ENCODE measurements at places on chromosomes 13 and 19.

GRCh38 chr13:30388406-30389283 is 33.6 kb upstream of the UBE2L5 start:
- H3K4me3 ChIP-seq = no peak overlapping the region
- H3K27ac ChIP-seq = peak overlapping the region; percentile 76
- H3K4me1 ChIP-seq = peaks cover 28% of the 10 kb centered on the region
- peaks cover 12% of the 10 kb centered on the region for H3K27me3 ChIP-seq
- no peak for DNase-seq

DNA sequence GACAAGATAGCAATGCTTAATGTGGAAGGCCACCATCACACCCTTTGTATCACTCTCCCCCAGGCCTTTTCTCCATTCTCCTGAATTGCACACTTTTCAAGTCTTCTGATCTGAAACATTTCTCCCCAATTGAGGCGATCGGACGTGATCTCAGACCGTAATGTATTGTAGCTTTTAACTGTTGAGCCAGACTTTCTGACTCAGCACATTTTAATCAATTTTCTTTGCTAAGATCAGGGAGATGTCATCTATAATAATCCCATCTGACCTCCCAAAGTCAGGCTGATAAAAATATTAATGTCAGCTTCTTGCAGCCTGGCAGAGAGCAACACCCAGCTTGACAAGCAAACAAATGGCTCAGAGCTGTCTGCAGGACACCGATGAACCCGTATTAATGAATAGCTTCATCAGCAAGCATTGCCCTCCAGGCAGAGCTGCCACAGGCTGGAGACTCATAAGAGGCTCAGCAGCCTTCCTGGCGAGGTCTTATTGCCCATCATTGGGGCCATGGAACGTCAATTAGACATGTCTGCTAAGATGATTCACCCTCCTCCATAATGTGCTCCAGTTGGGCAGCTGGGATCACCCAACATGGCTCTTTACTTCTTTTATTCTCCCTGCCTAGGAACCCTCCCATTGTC is 60.2 kb upstream of the UQCRFS1 start:
- no peak for DNase-seq
- no peak overlapping the region for H3K4me3 ChIP-seq
- peaks cover 39% of the 10 kb centered on the region for H3K4me1 ChIP-seq
- no peaks in the 10 kb centered on the region for H3K36me3 ChIP-seq
- peaks cover 31% of the 10 kb centered on the region for H3K27me3 ChIP-seq

DNA sequence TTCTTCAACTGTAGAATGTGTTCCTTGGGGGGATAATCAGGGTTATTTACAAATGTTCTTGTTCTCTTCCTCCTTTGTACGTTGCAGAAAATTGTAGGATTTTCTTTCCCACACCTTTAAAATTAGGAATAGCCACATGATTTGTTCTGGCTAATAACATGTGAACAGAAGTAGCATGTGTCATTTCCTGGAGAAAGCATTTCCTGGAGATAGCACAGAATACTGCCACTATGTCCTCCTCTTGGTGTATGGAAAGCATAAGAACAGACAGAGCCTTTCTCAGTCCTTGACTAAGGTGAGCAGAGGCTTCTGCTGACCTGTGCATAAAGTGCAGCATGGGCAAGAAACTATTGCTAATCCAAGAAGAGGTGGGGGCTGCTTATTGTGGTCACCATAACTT is 101.8 kb downstream of the FAM216B start:
- no peak overlapping the region for H3K4me3 ChIP-seq
- no peak overlapping the region for H3K27ac ChIP-seq
- peaks cover 6% of the 10 kb centered on the region for H3K36me3 ChIP-seq
- H3K27me3 ChIP-seq = no peaks in the 10 kb centered on the region

- H3K4me3 ChIP-seq = no peak overlapping the region
- peaks cover 8% of the 10 kb centered on the region for H3K27me3 ChIP-seq
- H3K27ac ChIP-seq = peak overlapping the region; percentile 49
- peaks cover 67% of the 10 kb centered on the region for H3K4me1 ChIP-seq
- DNase-seq = no peak
Observed at GRCh38 chr13:106468207-106468606, 67.3 kb downstream of the EFNB2 start.

- no peaks in the 10 kb centered on the region for H3K36me3 ChIP-seq
- peaks cover 2% of the 10 kb centered on the region for H3K27me3 ChIP-seq
- H3K4me3 ChIP-seq = no peak overlapping the region
- no peak overlapping the region for H3K27ac ChIP-seq
- H3K4me1 ChIP-seq = no peaks in the 10 kb centered on the region
Observed at GRCh38 chr13:19567820-19568534, 6.6 kb upstream of the TPTE2 start.

GRCh38 chr13:103471896-103472295 is 405.7 kb upstream of the SLC10A2 start:
- H3K27me3 ChIP-seq = no peaks in the 10 kb centered on the region
- no peaks in the 10 kb centered on the region for H3K4me1 ChIP-seq

DNA sequence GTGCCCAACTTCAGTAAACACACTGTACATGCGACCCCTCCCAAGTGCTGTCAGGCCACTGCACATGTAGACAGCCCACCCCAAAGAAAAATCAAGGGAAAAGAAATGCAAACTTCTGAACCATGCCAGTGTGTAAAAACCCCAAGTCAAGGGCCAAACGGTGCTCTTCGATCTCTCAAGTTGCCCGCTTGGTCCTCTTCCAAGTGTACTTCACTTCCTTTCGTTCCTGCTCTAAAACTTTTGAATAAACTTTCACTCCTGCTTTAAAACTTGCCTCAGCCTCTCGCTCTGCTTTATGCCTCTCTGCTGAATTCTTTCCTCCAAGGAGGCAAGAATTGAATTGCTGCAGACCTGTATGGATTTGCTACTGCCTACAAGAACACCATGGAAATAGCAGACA is 600.7 kb downstream of the KCTD12 start:
- H3K4me1 ChIP-seq = no peaks in the 10 kb centered on the region
- no peak overlapping the region for H3K4me3 ChIP-seq
- H3K27ac ChIP-seq = no peak overlapping the region
- H3K36me3 ChIP-seq = peaks cover 12% of the 10 kb centered on the region
- DNase-seq = no peak
- H3K27me3 ChIP-seq = no peaks in the 10 kb centered on the region

- peaks cover 6% of the 10 kb centered on the region for H3K4me1 ChIP-seq
- H3K36me3 ChIP-seq = no peaks in the 10 kb centered on the region
- no peak overlapping the region for H3K4me3 ChIP-seq
- no peak overlapping the region for H3K27ac ChIP-seq
- DNase-seq = no peak
Observed at GRCh38 chr13:30984620-30985019, 52.2 kb downstream of the TEX26 start.

DNA sequence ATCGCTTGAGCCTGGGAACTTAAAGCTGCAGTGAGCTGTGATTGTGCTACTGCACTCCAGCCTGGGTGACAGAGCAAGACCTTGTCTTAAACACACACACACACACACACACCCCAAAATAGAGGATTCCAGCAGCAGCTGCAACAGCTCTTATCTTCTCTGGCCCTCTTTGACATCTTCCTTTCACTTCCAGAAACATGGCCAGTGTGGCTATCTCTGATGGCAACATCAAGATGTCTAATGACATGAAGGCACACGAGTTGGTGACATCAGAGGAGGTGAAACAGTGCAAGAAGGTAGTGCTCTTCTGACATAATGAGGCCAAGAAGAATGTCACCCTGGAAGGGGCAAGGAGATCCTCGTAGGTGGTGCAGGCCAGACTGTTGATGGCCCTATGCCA is 81.2 kb downstream of the TM9SF2 start:
- H3K4me3 ChIP-seq = no peak overlapping the region
- peaks cover 5% of the 10 kb centered on the region for H3K4me1 ChIP-seq
- no peak overlapping the region for H3K27ac ChIP-seq
- no peak for DNase-seq
- no peaks in the 10 kb centered on the region for H3K36me3 ChIP-seq

DNA sequence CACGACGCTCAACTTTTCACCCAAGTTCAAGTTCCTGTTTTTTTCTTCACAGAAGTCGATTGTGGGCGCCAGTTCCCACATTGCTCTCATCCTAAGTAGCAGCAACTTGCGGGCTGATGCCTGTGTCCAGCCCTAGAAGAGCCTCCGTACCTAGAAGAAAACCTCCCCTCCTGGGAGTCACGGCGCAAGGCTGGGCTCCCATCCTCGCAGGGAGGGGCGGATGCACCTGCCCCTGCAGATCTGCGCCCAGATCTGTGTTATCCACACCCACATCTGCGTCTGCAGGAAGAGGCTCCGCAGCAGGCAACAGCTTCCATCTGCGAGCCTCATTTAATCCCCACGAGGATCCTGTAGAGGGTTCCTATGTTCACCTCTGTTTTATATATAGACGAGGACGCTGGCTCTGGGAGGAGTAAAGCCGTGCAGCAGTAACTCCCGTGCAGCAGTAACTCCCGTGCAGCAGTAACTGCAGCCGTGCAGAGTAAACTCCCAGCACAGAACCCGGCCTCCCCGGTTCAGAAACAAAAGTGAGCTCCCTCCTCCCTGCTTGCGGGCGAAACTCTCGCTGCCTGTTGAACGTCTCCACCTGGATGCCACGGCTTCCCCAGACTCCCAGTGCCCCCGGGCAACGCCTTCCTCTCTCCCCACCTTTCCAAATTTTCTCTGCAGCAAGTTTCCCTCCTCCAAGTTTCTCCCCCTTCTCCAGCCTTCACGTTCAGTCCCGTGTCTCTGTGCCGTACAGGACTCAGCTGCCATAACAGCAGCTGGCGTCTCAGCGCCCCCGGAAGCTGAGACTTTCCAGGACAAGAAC is 23.5 kb upstream of the LAIR1 start:
- no peak overlapping the region for H3K27ac ChIP-seq
- H3K4me1 ChIP-seq = peaks cover 13% of the 10 kb centered on the region
- peak; percentile 2 for DNase-seq
- peak overlapping the region; percentile 56 for H3K4me3 ChIP-seq
- peaks cover 59% of the 10 kb centered on the region for H3K27me3 ChIP-seq

DNA sequence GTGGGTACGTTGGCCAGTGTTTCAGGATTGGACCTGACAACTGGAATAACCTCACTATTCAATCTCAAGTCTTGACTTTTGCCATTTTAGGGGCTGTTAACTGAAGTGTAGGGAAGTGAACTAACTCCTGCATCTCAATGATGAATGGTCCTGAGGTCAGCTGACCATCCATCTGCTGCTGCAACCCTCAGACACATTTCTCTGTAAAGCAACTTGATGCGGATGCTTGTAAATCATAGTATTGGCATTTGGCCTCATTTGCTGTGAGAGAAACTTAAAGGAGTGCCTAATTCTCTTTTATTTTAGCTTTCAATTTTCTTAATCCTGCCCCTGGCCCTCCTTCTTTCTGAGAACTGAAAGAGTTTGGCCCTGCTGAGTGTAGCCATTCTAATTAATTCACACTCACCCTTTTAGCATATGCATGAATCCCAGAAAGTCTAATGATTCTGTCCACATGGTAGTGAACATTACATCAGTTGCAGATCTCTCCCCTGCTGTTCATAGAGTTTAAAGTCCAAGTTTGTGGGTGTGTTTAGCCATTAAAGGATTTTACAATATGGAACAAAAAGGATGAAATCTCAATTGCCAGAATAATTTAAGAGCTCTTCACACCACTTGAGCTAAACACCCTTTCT is 1531.4 kb upstream of the SLC10A2 start:
- H3K36me3 ChIP-seq = no peaks in the 10 kb centered on the region
- peaks cover 6% of the 10 kb centered on the region for H3K27me3 ChIP-seq

GRCh38 chr19:33503030-33503429 is 18.6 kb downstream of the PEPD start:
- no peaks in the 10 kb centered on the region for H3K27me3 ChIP-seq
- no peak overlapping the region for H3K27ac ChIP-seq
- DNase-seq = no peak
- H3K4me1 ChIP-seq = peaks cover 6% of the 10 kb centered on the region
- H3K36me3 ChIP-seq = no peaks in the 10 kb centered on the region

GRCh38 chr19:54916822-54917221 is 10.9 kb downstream of the NCR1 start:
- H3K27ac ChIP-seq = no peak overlapping the region
- peaks cover 10% of the 10 kb centered on the region for H3K27me3 ChIP-seq
- no peaks in the 10 kb centered on the region for H3K36me3 ChIP-seq
- no peak for DNase-seq

DNA sequence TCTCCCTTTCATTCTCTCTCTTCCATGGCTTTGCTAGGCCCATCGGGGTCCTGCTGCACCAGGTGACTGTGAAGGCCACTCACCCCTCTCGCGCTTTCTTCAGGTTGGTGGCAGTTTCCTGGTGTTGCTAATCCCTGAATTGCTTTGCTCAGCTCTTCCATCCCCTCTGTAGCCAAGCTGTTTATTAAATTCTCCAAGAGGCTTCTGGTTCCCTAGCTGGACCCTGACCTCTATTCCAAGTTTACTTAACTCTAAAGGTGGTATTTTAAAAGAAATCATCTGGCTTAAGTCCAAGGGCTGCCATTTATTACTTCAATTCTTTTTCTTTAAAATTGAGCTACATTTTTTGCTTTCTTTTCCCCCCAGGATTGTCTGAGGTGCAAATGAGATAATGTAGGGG is 32.7 kb upstream of the MICU2 start:
- H3K27me3 ChIP-seq = no peaks in the 10 kb centered on the region
- H3K4me1 ChIP-seq = peaks cover 29% of the 10 kb centered on the region
- H3K36me3 ChIP-seq = peaks cover 11% of the 10 kb centered on the region
- H3K27ac ChIP-seq = no peak overlapping the region
- DNase-seq = no peak

GRCh38 chr13:36915106-36915505 is 4.9 kb downstream of the SMAD9 start:
- no peak overlapping the region for H3K4me3 ChIP-seq
- H3K27ac ChIP-seq = no peak overlapping the region
- peaks cover 4% of the 10 kb centered on the region for H3K36me3 ChIP-seq
- peaks cover 6% of the 10 kb centered on the region for H3K27me3 ChIP-seq
- H3K4me1 ChIP-seq = peaks cover 48% of the 10 kb centered on the region

DNA sequence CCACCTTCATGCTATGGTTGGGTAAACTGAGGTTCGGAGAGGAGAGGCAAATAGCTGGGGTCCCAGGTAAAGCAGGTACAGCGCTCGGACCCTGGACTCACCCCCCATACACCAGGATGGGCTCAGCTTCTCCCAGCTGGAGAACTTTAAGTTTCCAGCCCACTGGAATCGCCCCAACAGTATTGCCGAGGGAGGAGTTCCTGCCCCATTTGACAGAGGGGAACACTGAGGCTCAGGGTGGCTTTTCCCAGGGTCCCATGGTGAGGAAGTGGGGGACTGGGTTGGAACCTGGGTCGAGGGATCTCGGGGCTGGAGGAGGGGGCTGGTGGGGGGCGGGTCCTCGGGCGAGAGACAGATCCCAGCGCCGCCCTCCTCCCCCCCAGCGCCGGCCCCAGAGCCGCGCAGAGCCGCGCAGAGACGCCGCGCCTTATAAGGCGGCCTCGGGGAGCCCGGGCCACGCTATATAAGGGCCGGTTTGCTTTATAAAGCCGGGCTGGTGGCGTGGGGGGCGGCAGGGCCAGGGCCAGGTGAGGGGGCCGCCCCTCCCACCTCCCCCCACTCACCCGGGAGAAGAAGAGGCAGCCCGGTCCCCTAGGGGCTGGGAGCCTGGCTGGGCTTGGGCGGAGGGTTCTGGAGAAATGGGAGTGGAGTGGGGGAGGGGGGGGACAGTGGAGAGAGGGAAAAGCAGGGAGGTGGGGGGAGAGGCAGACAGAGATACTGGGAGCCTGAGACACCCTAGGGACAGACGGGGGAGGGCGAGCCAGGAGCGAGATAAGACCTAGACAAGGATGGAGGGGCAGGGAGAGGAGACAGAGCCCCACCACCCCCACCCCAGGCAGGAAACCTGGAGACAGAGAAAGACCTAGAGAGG is 1.1 kb downstream of the CNN1 start:
- DNase-seq = peak; percentile 41
- peaks cover 29% of the 10 kb centered on the region for H3K4me1 ChIP-seq
- H3K27me3 ChIP-seq = peaks cover 17% of the 10 kb centered on the region
- peak overlapping the region; percentile 61 for H3K4me3 ChIP-seq

All from nephron progenitor cell (in vitro differentiated cells).